Fibroblast of the aortic adventitia (primary cell): ENCODE measurements at places on chromosomes 4 and X. TPM values are rescaled to one million over a fixed set of nuclear protein-coding genes. Genes with fewer than 3 reads are reported as not detected.

The PFKFB1 gene
- 0.09 TPM in 1 of 2 replicates, not detected in the other for total RNA-seq

The FRAS1 gene
- 1.9 and 16.8 TPM in 2 replicates for total RNA-seq

The TEX28 gene
- total RNA-seq: not detected in 2 replicates

The FDCSP gene
- total RNA-seq: not detected in 2 replicates

The UGT2B17 gene
- not detected in 2 replicates for total RNA-seq

The SHOX gene
- not detected in 2 replicates for total RNA-seq

The MAOB gene
- total RNA-seq: 0.72 TPM in 1 of 2 replicates, not detected in the other

The MAGIX gene
- total RNA-seq: 1.7 and 2.9 TPM in 2 replicates

The MAPK10 gene
- 48.2 and 69.6 TPM in 2 replicates for total RNA-seq

The CNKSR2 gene
- total RNA-seq: 0.99 and 4.7 TPM in 2 replicates

The HSD17B10 gene
- total RNA-seq: 34.3 and 52.7 TPM in 2 replicates

The DUX4 gene
- total RNA-seq: not detected in 2 replicates

The BTC gene
- total RNA-seq: 0.81 TPM in 1 of 2 replicates, not detected in the other

The GAGE2A gene
- total RNA-seq: not detected in 2 replicates
